ENCODE measurements at places on chromosomes 11 and 22.

DNA sequence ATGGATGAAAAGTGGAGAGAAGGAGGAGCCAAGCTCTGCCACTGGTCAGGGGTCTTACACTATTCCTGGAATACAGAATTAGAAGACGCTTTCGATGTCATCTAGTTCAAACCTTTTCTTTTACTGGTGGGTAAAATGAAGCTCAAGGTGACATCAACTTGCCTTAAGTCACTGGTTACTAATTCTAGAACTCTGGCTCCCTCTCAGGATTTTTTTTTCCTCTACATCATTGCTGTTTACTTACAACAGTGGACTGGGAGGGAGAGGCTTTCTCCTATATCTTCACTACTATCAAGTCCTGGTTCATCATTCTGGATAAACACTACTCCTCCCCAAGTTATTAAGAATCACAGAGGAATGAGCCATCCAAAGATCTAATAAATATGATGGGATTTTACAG is 82.9 kb downstream of the ETS1 start:
- no peak for DNase-seq

GRCh38 chr11:11486002-11486401 is 133.0 kb upstream of the CSNK2A3 start:
- DNase-seq = no peak

DNA sequence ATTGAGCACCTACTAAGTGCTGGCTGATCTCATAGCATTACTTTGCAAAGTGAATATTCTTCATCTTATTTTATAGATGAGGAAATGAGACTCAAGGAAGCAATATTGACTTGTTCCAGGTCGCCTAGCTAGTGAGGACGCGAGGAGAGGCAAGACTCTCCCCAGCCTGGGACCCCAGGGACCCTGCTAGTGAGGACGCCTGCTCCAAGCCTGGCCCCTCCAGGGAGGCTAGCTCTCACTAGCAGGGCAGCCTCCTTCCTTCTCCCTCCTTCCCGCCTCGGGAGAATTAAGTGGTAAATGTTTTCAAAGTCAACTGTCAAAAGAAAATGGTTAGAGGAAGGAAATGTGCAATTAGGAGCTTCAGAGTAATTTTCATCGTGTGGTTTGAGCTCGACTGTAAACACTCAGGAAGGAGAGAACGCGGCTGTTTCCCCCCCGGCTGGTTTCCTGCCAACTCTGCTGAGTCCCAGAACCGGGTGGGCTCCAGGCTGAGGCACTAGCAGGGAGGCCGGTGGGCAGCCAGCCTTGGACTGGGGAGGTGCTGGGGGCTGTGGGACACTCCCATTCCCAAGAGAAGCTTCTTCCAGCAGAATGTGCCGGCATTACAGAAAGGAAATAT is 17.9 kb downstream of the MYEOV start:
- DNase-seq = peak; percentile 81

DNA sequence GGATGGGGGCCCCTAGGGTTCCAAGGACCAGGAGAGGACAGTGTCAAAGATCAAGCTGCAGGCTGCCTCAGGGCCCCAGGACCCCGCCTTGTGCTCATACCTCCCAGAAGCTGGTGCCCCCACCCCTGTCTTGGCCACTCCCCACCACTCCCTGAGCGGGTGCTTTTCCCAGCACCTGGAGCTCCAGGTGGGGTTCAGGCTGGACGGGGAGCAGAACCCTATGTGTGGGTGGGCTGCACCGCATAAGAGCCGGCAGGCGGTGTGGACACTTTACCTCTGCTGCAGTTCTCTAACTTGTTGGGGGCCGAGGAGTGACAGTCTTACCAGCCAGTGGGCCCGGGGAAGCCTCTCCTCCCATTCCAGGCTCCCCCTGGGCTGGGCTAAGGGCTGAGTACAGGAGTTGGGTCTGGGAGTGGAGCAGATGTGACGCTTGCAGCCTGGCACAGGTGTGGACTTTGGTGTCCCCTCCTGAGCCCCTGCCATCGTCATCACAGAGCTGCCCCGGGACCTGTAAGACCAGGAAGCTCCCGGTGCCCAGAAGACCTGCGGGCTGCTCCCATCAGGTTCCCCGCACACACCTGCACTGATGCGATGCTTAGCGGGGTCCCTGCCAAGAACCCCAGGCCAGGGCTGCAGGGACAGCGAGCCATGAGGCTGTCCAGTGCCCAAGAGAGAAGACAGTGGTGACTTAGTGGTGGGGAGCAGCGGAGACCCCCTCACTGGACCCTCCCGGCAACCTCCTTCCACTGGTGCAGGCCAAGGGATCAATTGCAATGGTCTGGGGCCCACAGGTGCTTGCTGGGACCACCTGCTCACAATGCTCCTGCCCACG is 674.5 kb downstream of the BRD1 start:
- no peak for DNase-seq

DNA sequence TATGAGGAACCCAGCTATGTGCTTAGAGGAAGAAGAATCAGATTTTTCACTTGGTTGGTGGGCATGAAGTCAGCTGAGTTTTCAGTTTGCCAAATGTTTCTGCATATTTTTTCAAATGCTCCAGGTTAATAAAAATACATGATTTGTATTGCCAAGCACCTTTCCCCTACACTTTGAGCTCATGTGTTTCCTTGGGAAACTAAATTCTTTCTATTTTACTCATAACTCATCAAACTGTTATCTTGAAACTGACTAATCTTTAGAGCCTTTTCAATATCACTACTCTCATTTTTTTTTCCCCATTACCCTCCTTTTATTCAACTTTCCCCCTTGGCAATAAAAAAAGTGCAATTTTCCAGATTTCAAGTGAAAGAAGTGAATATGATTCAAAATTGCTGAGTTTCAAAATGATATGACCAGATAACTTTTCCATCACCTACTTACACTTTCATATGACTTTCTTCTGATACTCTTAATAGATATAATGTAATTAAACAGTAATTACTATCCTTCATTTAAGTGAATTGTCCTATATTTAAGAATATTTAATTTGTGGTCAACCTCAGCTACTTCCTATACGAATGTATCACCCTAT is 91.9 kb upstream of the SOX6 start:
- no peak for DNase-seq
